ENCODE measurements at places on chromosomes 5 and 9.

DNA sequence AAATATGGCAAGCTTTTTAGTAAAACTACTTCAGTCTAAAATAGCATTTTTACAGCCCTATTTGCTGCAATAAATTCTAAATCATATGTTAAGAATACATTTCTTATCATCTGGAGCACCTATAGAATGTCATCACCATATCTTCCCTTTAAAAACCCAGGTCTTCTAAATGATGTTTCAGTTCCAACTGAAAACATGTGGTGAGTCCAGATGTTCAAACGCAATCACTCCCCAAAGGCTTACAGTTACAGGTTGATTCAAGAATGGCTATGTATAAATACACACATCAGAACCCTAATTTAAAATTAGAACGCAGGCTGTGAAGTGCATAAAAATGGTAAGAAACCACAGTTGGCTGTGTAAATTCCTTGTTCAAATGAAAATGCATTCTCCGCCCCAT is 796.3 kb downstream of the MAT2B start:
- no peak for DNase-seq

DNA sequence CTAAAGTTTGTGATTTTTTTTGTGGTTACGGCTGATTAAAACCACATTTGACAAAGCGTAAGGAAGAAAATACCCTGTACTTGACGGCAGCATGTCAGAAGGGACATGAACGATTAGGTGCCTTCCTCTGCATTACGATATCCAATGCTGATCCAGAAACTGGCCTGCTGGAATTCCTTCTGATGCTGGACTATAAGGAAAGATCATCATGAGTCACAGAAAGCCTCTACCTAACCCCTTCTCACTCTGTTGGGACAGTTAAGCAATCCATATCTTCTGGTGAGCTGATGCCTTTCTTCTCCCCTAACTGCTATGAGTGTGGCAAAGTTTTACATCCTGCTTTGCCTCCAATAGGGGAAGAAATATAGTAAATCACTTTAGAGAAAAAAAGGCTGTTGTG is 78.4 kb upstream of the PAPPA start:
- DNase-seq = no peak

- DNase-seq = no peak
These were observed 16.2 kb downstream of the BTF3 start for GRCh38 chr5:73514418-73514817.

GRCh38 chr5:64190562-64191306 is 25.1 kb downstream of the RNF180 start:
- DNase-seq = no peak

GRCh38 chr9:96348261-96348660 is 35.2 kb downstream of the SLC35D2 start:
- no peak for DNase-seq

- DNase-seq = no peak
These were observed 410.3 kb upstream of the RGMB start for GRCh38 chr5:98363157-98363556.

DNA sequence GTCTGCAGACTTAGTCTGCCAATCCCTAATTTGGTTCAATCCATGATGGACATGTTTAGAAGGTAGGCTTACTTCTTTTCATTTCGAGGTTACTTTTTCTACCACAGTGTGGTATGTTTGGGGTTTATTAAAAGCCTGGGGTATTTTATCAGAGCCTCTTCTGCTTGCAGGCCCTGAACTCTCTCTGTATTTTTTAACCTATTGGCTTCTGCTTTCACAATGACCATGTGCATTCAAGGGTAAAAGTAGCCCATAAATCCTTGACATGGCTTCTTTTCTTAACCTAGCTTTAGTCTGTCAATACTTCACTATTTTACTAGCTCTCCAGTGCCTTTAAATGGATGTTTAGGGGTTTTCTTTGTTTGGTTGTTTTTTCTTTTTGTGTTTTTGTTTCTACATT is 286.6 kb downstream of the FER start:
- DNase-seq = no peak

DNA sequence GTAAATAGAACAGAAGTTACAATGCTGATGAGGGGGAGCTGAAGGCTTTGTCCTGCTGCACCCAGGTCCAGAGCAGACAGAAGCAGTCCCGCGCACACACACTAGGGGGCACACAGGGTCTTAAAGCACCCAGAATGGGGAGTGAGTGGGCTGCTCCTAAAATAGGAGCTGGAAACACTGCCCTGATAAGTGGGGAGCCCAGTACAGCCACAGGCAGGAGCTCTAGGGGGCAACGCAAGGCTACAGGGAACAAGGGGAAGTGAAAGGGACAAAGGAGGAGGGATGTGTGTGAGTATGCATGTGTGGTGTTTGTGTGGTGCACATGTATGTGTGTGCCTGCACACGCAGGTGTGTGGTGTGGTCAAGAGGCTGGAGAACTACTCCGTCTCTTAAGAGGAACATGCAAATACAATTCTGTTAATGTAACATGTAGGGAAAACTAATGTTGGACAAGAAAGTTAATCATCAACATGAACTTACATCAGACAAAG is 191.5 kb downstream of the ROR2 start:
- no peak for DNase-seq

DNA sequence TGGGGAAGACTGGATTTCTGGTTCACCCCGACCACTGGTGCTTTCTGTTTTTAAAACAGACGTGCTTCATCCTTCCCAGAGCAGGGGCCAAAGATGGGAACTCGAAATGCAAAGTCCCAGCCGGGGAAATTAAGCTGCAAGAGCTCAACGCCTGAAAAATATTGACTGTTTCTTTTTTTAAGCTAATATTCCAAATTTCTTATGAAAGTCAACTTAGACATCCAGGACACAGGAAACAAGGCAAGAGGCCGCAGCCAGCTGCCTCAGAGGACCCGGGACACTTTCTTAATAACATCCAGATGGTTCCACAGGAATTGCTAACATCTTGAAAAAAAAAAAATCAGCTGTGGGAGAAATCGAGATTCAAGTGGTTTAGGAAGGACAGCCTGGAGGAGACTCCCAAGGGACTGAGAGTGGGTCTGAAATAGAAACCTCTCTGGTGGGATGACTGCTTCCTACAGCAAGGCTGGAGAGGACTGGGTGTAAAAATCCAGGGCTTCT is 144.9 kb downstream of the FGF1 start:
- no peak for DNase-seq

DNA sequence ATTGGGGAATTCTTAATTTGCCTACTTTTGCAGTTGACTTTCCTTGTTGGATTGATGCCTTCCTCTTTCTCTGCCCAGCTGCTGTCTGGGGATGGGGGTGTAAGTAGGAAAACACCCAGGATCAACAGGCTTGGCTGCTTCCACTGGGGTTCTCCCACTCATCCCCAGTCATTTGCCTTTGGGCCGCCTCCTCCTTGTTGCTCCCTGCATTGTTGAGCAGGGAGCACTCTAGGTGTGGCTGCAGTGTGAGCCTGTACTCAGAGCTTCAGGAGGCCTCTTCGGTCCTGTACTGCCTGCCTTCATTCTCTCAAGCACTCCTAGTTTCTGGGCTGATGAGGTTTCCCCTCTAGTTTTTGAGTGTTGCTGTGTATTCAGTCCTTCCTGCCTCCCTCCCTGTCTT is 12.1 kb downstream of the RHOBTB3 start:
- no peak for DNase-seq

DNA sequence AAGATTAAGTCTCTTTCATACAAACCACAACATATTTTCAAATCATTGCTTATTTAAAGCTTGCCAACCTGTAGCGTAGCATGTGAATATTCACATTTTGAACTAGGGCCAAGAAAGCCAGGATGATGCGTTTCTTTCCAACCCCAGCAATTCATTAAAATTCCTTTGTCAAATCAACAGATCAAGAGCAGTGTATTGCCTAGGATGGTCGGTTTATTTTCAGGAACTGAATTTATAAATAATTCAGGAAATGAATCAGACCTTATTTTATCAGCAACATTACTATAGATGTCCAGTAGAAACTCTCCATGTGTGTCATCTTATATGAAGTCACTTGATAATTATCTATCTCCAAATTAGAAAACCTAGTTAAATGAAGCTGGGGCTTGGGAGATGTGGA is 13.2 kb upstream of the AUH start:
- no peak for DNase-seq

GRCh38 chr5:128574041-128574440 is 36.0 kb upstream of the FBN2 start:
- DNase-seq = no peak

DNA sequence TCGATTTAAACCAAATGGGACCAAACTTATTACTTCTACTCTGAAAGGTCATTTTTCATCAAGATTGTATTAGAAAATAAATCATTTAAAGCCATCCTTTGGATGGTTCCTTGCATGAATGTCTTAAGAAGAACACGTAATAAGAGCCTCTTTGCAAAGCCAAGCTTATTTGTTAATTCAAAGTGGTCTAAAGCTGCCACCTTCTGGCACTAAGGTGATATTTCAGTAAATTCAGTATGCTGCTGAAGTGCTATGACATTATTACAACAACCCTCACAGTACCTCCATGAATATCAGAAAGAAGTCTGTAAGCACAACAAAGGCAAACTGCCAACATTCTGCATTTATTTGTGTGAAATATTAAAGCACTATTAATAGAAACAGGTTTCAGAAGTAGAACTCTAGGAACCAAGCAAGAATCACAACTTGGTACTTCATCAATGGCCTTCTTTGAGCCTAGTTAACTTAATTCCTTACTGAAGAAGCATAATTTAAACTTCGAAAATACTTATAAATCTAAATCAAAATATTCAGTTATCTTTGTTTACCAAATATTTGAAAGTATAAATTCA is 53.1 kb upstream of the TYRP1 start:
- DNase-seq = no peak

GRCh38 chr5:137572042-137572695 is 73.0 kb upstream of the SPOCK1 start:
- DNase-seq = no peak

GRCh38 chr5:122126177-122126755 is 3.1 kb upstream of the ZNF474 start:
- no peak for DNase-seq

DNA sequence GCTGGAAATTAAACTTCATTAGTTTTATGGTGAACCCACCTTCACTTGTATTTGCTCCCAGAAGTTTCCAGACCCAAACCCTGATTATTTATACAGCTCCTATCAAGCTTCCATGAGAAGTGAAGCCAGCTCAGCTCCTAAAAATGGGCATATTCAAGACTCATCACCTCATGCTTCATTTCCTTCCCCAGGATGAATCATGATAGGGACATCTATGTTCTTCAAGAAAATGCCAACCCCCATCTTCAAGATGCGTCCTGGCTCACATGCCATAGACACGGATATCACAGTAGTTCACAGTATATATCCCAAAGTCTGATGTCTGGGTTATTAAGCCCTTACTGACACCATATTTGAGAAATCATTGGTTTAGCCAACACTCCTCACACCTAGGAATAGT is 217.6 kb downstream of the NPR3 start:
- DNase-seq = no peak

DNA sequence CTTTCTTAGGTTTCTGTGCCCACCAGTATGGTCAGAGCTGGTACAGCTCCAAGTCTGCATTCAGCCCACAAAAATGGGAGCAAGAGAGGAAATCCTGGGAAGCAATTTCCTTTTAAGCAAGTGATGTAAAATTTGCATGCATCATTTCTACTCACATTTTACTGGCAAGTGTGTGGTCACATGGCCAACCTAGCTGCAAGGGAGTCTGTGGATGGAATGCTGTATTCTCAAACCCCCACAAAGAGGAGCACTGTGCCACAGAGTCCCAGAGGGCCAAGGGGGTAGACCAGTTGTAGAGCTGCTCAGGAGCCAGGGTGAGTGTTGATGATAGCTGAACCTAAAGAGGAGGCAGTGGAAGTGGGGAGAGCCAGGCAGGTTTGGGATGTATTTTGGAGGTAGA is 154.3 kb upstream of the SPRY4 start:
- DNase-seq = no peak

DNA sequence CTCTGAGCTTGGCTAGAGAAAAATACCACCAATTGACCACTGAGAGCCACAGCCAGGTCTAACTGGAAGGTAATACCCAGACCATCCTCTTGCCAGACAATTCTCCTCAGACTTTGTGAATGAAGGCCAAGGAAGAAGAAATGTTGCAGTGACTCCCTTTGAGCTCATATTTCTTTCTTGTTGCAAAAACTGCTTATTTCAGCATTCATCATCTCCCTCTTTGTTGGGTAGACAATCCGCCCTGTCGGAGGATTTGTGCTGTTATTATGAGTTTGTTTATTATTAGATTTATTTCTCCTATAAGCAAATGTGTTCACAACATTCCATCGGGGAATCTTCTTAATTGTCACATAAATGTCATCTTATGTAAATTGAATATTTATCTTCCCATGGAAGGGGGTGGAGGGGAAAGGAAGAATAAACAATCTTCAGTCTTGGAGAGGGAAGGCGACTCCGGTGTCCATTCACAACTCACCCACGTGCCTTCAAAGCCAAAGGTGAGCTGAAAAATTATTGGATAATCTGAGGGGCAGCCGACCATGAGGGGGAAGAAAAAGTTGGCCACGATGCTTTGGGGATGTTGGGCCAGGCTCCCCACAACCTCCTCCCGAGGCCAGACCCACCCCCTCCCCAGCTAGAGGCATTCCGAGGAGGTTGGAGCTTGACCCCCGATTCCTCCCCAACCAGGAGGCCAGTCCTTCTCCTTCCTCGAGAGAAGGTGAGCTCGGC is 1.8 kb upstream of the JADE2 start:
- no peak for DNase-seq

GRCh38 chr5:22722056-22722455 is 131.1 kb downstream of the CDH12 start:
- no peak for DNase-seq

DNA sequence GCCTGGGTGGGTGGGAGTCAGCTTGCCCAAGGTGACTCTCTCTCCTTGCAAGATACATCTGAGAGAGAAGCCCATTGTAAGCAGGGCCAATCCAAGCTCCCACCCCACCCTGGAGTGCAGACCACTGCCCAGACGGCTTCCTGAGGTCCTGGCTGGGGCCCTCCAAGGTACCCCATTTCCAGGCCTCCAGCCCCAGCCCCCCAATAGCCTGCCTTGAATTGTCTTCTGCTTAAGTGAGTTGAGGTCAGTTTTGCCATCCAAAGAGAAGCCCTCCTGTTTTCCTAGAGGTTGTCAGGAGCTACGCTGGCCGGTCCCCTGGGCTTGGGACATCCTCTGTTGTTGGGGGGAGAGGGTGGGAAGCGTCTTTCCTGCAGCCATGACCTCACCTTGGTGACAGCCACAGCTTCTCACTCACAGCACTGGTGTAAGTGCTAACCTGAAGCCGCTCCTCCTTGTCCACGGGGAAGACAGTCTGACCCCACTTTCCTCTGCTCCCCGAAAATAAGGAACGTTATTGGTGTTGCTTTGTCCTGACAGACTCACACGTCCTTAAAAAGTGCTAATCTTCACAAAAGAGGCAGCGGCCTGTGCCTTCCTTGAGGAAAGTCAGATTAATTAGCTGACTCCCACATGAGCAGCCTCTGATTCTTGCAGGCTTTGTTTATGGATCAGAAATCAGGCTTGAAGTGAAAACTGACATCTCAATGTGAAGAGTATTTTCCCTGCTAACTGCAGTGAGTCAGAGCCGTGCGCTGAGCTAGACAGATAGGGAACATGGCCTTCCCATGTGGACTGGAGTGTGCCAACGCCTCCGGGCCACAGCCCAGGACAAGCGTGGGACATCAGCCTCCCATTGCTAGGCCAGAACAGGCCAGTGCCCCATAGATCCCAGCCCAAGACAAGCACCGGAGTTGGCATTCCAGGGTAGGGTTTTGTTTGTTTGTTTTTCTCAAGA is 52.3 kb downstream of the ADAMTS2 start:
- DNase-seq = no peak

- DNase-seq = no peak
These were observed 74.9 kb downstream of the PDE8B start for GRCh38 chr5:77285251-77285841.

GRCh38 chr9:97769208-97769607 is 72.1 kb upstream of the XPA start:
- DNase-seq = no peak
